Glutamatergic neuron (in vitro differentiated cells): ENCODE measurements at places on chromosomes 1 and 21.

- no peak for DNase-seq
These were observed 486.6 kb downstream of the KIF26B start for GRCh38 chr1:245641384-245641783.

DNA sequence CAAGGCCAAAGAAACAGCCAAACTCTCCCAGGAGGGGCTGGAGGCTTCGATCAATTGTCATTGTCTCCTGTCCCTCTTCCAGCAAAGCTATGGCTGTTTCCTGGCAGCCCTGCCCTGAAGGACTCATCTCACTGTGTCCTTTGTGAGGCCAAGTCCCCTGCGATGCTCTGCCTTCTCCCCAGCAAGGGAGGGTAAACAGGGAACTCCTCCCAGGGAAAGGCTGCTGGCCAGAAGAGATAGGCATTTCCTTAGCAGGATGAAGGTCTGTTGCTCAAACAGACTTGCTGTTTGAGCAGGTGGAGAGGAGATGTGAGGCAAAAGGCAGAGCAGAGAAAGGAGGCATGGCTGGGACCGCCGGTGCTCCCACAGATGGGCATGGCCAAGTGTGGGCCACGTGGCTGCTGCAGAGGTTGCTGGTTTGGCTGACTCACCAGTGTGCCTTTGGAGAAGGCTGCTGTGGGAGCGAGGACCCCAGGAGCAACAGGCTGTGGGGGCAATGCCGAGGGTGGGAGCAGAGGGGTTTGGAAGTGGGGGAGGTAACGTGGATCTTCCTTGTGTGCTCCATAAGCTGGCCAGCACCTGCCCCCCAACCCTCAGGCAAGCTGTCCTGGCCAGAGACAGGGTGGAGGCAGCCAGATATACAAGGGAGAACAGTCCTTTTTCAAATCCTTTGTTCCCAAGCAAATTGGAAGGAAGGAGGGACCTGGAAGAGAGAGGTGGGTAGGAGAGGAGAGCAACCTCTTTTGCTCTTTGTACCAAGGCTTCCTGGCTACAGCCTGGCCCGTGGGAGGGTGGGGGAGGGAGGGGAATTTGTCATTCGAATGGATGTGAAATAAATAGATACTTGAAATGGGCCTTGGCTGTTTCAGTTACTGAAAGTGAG is 449.8 kb downstream of the SIPA1L2 start:
- DNase-seq: no peak

DNA sequence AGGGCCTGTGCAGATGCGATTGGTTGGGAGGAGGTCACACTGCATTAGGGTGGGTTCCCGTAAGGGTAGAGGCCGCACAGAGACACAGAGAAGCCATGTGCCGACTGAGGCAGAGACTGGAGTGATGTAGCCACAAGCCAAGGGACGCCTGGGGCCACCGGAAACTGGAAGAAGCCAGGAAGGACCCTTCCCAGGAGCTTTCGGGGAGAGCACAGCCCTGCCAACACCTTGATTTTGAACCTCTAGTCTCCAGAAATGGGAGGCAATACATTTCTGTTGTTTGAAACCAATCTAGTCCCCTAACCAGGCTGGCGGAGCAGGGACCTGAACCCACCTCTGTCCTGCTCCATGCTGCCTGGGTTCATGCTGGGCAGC is 10.8 kb downstream of the UBASH3A start:
- DNase-seq: no peak

- DNase-seq: no peak
These were observed 45.7 kb downstream of the CAPN9 start for GRCh38 chr1:230792691-230793462.

- DNase-seq: no peak
These were observed 28.0 kb downstream of the RRP1 start for GRCh38 chr21:43817157-43818086.

- DNase-seq: no peak
These were observed 152.9 kb downstream of the PGBD5 start for GRCh38 chr1:230273141-230273710.

DNA sequence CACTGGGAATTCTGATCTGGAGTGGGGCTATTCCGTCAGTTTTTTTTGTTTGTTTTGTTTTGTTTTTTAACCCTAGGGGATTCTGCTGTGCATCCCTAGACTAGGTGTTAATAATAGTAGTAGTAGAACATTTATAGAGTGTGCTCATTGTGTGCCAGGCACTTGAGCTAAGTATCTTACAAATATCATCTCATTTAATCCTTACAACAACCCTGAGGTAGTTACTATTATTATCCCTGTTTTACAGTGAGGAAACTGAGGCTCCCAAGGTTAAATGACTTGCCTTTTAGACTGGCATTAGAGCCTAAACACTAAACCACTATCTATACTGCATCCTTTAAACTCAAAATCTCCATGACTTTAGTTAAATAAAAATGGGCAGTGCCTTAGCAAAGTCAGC is 22.1 kb downstream of the TOR3A start:
- no peak for DNase-seq

DNA sequence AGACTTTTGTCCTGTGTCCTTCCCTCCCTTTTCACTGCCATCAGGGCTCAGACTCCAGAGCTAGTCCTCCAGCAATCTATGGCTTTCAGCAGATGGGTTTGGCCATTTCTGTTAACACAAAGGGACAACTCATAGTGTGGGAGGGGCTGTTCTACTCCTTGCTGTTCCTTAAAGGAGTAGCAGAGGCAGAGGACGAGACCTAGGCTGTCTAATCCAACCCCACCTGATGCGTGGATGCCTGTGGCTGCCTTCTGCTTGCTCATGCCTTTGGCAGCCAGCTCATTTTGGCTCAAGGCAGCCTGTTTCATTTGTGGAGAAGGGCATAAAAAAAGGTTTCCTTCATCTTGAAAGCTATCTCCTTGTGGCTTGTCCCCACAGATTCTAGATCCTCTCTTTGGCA is 27.0 kb downstream of the MFSD2A start:
- no peak for DNase-seq

- DNase-seq: no peak
These were observed 2.2 kb downstream of the TBX15 start for GRCh38 chr1:118985640-118986554.

- no peak for DNase-seq
These were observed 155.4 kb downstream of the SLC45A1 start for GRCh38 chr1:8473121-8473875.

GRCh38 chr21:18382141-18382540 is 21.4 kb downstream of the TMPRSS15 start:
- no peak for DNase-seq

DNA sequence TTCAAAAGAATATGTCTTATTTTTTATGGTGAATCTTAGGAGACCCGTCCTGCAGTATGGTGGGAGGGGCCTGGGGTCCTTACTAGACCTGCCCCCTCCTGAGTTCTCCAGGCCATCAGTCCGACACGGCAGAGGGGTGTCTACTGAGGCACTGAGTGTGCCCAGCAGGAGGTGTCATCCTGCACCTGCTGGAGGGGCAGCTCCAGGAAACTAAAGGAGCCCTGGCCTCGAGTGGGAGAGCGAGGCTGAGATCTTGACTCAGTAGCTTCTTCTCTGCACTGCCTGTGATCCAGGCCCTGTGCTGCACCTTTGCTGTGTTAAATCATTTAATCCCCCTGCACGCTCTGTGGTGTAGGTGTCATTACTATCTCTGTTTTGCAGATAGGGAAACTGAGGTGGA is 587.7 kb downstream of the PTPRU start:
- DNase-seq: no peak

DNA sequence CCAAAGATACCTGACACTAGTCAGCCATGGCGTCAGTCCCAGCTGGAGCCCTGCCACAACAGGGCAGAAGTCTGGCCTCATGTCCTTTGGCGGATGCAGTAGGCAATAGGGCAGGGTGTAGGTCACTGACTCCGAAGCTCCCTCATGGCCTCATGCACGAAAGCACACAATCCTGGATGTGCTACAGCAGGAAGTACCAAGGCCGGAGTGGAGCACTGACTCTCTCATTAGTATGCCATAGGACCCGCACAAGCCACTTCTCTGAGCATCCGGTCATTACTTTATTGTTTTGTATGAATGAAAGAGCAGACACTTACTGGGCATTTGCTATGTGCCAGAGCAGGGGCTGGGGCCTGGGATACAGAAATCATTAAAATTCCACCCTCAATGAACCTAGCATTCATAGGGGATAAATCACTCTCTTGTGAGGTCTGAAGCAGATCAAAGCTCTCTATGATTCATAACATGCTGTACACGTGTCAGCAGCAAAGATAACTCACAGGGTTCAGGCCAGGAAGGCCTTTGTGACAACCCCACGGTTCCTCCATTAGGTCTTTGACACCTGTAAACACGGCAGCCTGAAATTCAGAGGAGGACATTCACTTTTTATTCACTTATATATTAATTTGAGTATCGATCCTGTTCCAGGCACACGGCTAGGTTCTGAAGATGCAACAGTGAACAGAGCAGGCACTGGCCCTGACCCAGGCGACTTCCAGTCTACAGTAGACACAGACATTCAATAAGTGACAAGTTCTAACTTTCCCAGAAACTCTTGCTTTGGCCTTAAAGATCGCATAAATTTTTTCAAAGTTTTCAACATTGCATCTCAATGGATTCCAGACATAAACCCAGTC is 357.9 kb upstream of the USP24 start:
- DNase-seq: no peak

DNA sequence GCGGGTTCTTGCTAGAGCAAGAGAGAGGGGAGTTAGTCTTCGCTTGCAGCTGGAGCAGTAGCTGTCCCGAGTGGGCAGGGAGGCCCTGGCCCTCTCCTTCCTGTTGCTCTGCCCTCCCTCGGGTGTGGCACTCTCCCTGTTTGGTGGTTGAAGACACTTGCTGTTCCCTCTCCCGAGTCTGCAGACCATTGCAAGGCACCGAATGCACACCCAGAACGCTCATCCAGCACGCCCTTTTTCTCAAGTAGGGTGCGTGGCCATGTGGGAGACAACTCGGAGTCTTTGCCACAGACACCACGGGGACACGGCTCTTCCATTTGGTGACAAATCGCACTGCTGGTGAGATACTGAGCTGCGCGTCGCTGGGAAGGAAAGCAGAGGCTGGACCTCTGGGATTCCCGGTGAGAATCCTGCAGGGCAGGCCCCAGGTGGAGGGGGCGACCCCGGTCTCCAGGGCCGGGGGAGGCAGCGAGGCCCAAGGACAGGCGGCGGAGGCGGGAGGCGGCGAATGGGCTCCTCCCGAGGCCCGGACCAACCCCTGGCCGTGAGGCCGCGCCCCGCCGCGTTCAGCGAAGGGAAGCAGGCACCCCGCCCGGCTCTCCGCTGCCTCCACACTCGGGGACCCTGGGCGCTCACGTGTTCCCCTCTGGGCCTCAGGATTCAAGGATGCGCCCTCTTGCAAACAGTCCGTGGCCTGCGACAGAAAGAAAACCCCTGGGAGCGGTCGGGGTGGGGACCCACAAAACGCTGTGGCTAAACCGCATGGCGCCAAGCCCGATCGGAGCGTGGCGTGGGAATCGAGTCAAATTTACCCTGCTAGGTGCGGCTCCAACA is 10.4 kb upstream of the TMEM200B start:
- no peak for DNase-seq

- DNase-seq: no peak
These were observed 83.3 kb upstream of the KCNJ15 start for GRCh38 chr21:38173276-38174035.

- DNase-seq: no peak
These were observed 181.8 kb downstream of the ZNF281 start for GRCh38 chr1:200228081-200228480.

DNA sequence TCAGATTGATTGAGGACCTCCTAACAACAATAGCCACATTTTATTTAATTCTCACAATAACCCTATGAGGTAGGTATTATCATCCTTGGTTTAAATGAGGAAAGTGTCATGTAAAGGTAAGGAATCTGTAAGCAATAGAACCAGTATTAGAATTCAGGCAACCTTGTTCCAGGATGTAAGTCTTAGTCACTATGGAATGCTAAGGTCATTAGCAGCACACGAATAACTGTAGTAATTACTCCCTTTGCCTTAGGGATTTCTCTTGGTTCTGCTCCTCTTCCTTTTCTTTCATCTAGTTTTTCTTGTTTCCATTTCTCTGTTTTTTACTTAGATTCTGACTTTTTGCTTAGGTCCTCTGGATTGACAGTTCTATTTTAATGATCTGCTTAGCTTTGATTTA is 23.1 kb upstream of the ATP6V1G3 start:
- no peak for DNase-seq

DNA sequence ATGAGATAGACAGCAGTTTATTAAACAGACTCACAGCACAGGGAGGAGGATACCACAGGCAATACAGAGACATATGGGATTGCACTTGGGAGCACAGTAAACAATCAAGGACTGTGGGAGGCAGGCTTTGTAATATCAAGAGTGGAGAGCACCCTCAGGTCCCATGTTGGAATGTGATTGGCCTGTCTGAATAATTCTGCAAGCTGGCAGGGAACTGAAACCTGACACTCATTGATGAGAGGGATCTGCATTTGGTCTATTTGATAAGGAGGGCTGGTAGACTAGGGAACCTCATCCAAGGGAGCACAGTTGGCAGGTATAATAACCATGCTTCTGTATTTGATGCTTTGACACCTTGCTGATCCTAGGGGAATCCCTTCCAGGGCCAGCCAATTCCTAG is 69.9 kb upstream of the PRMT6 start:
- no peak for DNase-seq

DNA sequence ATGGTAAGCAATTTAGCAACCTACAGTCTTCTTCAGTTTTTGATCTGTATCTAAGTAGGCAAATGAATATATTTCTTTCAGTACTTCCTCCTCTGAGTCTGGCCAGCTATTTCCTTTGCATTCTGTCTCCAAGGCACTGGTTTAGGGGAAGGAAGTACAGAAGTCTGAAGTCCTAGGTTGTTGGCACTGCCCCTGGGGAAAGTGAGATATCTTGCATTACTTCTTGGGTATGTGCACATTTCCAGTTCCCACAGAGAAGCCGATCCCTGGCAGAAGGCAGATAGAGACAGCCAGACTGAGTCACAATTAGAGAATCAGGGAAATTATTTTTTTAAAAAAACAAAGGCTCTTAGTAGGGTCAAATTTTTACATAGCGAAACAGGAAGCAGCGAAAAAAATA is 98.8 kb downstream of the RASAL2 start:
- no peak for DNase-seq

DNA sequence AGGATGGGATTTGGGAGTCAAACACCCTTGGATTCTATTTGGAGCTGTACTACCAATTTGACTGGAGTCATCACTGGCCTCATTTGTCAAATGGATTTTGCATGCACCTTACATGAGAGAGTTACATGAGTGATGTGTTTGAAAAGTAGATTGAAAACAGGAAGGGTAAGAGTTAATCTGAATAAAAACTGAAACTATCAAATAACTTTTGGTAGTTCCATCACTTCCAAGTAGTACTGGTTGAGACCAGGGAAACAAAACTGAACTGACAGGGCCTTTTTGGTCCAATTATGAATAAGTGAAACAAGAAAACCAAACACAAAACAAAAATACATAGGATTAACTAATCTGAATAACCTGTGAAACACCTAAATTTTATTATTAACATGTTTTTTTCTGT is 30.2 kb downstream of the NUCKS1 start:
- DNase-seq: no peak

DNA sequence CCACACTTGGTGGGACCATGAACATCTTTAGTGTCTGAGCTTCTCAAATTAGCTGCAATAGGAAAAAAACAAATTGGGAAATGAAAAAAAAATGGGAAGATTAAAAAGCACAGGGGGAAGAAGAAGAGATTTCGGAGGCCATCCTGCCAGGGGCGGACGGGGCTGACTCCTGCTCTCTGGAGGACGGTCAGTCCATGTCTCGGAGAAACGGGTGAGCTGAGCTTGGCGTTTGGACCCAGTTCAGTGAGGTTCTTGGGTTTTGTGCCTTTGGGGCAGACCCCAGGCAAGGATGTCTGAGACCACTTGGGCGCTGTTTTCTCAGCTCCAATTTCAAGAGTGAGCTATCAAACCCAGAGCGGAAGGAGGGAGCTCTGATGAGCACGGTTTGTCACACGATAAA is 123.9 kb downstream of the PRDM2 start:
- DNase-seq: no peak
